ENCODE measurements at places on chromosomes 16 and 17.

DNA sequence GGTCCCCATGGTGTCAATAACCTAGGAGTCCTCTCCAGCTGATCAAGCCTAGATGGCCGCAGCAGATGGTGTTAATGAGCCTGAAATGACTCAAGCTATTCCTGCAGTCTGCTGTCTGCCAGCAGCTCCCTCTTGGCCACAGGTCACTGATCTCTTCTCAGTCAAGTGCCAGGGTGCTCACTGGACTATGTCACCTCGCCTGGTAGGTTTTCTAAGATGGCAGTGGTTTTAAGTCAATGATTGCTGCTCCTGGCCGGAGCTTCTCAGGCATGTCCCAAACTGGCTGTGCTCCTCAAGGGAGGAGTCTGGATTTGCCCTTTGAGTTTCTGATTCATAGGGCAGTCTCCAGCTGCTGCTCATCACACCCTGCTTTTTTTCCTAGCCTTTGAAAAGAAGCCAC, 58.6 kb upstream of the SHISA6 start:
- DNase-seq, result no peak

- no peak for DNase-seq
Measured at GRCh38 chr17:74773871-74774286, 2.3 kb downstream of the NAT9 start.

DNA sequence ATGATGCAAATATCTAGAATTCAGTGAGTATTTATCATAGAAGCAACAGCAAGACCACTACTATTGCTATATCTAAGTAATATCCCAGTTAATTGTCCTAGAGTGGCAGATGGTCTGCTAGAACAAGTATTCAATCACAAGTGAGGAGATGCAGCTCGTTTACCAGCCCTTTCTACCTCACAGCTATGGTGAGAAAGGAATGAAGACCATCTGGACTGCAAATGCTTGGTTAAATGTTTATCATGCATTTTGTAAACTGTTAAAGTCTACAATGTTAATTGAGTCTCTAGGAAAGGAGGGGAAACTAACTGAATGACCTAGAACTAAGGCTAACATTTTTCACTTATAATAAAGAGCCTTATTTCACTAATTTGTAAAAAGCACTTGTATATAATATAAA, 52.5 kb downstream of the CNOT1 start:
- DNase-seq, result no peak

DNA sequence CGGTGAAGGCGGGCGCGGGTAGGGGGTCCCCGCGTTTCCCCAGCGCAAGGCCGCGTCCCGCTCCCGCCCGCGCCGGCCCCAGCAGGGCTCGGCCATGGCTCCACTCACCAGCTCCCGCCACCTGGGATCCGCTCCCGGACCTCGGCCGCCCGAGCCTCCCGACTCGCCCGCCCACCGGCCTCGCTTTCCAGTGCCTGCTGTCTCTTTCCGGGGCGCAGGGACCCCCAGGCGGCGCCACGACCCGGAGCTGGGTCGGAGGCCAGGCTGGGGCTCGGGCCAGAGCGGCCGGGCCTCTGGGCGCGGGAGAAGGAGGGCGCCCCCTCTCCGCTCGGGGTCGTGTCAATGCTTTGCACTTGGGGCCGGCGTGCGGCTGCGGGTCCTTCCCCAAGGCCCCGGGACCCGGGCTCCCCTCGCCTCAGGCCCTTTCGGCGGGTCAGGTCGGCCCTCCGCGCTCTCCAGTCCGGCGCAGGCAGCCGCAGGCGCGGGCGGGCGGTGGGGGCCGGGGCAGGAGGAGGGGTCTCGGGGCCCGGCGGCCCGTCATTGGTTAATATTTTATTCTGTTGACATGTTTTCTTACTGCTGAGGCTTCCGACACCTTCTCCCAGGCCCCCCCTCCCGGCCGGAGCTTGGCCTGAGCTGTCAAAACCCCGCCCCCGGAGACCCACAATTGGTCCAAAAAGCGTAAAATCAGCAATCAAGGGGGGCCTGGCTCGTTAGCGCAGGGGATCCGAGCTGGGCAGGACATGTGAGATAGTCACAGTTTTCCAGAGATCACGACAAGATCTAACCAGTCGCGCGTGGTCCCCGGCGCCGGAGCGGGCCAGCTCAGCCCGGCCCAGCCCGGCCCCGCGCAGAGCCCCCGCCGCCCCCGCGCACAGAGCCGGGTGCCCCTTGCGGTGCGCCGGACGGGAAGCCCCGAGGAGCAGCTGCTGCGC, at the start of gene TBX2:
Gene TBX2, plus strand, starts transcription at position 713 of the 935 bp plus-strand sequence. CDS start 334 bp downstream, outside the sequence.
- DNase-seq, result no peak

DNA sequence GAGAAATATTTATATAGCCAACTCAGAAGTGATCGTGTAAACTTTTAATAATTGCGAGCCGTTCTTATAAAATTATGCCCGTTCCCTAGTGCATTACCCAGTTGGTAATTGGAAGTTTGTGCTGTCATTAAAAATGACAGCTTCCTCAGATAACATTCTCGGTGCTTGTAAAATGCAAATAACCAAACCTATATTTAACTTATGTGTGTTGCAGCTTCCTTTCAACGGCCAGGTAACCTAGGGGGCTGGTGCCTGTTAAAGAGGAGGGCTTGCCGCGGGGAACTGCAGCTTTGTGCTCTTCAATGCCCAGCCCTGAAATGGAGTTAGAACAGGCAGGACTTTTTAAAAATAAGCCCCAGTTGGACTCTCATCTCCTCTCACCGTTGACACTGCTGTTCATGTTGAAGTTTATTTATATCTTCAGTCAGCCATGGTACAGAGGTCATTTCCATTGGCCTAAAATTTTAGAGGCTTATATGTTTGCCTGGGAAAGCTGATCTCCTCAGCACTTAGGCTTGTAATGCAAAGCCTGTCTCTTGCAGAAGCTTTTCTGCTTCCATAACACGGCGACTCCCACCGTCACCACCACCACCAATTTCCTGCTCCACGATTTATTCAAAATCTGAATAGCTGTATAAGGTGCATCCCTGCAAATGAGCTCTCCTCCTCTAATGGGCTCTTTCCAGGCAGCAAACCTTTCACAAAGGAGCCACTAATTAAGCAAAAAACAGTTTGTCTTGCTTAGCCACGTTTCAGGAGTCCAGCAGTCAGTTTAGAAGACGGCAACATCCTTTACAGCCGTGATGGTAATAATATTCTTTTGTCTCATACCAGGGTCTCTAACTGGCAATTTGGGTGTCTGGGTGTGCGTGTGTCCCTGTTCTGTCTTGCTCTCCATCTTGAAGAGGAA, 74.7 kb downstream of the RPA1 start:
- DNase-seq, result no peak

DNA sequence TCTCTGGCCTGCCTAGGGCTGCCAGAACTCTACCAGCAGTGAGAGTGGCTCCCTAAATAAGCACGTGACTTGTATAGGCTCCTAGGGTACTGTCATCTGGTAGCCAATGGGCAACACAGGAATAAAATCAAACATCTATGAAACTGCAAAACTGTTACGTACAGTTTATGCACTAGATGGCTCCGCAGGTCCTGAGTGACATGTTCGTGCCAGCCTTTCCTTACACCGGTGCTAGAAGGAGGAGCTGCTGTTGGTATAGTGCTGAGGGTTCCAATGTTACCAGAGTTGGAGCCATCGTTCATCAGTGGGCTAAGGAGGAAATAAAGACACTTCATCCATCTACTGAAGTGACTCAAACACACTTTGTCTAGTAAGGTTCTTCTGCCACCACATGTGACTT, 63.2 kb upstream of the TRAP1 start:
- peak; percentile 21 for DNase-seq

DNA sequence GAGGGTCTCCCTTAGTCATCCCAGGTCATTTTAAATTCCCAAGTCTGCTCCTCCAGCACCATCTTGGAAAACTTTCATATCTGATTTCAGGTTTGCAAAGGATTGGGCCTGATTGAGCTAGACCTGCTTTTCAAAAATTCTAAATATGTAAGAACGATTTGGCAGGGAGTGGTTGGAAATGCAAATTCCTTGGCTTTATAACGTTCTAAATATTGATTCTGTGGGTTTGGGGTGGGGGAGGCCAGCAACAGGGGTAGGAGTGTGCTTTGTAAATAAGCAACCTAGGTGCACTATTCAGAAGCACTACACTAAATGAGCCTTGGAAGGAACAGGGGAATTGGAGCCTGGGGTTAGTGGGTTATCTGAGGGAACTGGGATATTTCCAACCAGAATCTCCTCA, 47.9 kb downstream of the TMEM114 start:
- DNase-seq, result no peak

DNA sequence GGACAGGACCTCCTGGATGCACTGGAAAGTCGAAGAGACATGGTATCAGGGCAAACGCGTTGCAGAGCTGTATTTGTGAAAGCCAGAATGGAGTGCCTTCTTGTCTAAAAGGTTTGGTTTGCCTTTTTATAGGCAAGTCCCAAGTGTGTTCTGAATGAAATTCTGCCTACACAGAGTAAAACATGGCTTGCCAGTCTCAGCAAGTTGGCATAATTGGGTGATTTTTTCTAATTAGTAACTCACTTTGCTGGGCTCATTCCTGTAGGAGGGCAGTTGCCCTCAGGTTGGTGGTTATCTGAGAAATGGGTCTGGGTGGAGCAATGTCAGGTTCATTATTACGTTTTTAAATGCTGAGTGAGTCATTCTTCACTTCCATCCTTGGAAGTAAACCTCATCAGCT, at the start of gene KRT25:
Gene KRT25, minus strand, starts transcription at position 101 of the 400 bp plus-strand sequence. Its CDS starts 60 bp downstream, at position 41.
- DNase-seq, result no peak
